Stimulated activated CD4-positive, alpha-beta T cell treated with anti-CD3 and anti-CD28 coated beads, Interleukin-1b, Interleukin-23, amount 100 ng/mL, for 48 hours (primary cell): ENCODE measurements at places on chromosomes 3 and 15.

DNA sequence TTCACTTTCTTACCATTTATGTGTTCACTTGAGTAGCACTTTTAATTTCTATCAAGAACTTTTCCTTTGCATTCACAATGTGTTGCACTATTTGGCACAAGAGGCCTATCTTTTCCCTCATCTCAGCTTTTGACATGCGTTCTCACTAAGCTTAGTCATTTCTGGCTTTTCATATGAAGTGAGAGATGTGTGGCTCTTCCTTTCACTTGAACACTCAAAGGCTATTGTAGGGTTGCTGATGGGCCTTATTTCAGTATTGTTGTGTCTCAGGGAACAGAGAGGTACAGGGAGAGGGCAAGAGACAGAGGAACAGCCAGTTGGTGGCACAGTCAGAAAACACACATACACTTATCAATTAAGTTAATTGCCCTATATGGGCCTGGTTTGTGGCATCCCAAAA is 127.4 kb upstream of the MLF1 start:
- DNase-seq: no peak

DNA sequence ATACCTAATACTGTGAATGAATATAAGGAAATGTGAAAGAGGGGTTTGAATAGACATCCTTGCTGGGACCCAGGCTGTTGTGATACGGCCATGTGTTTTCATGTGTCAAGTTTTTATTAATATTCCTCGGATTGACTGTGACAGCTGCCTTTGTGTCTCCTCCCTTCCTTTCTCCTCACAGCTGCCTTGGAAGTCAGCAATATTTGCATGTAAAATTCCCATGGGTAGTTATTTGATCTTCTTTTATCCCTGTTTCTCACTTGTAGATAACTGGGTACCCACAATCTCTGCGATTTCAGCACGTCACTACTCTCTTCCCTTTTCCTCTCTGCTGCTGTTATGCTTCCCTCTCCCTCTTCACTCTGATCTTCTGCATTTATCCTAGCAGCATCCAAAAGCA is 9.4 kb downstream of the GPR156 start:
- no peak for DNase-seq

- DNase-seq: no peak
Observed at GRCh38 chr3:51371943-51372557, 13.0 kb upstream of the MANF start.

DNA sequence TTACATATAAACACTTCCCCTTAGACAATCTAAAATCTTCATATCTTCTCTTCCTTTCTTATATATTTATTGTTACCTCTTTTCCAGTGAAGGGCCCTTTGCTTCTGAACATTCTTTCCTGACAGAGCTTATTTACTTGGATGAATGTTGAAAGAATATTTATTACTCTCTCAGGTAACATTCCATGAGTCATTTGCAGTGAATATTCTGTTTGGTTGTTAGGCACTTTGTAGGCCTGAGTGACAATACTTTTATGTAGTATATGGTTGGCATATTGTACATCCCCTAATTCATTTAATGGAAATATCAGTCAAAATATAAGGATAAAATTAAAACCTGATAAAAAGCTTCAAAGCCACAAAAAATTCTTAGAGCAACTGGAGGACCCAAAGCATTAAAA is 260.9 kb upstream of the KCNMB2 start:
- DNase-seq: no peak

GRCh38 chr15:58424722-58425121 is 7.1 kb upstream of the LIPC start:
- DNase-seq: no peak

- DNase-seq: no peak
Observed at GRCh38 chr15:36495456-36495991, 83.9 kb upstream of the CDIN1 start.

- no peak for DNase-seq
Observed at GRCh38 chr15:75545064-75545463, 34.1 kb downstream of the PTPN9 start.

DNA sequence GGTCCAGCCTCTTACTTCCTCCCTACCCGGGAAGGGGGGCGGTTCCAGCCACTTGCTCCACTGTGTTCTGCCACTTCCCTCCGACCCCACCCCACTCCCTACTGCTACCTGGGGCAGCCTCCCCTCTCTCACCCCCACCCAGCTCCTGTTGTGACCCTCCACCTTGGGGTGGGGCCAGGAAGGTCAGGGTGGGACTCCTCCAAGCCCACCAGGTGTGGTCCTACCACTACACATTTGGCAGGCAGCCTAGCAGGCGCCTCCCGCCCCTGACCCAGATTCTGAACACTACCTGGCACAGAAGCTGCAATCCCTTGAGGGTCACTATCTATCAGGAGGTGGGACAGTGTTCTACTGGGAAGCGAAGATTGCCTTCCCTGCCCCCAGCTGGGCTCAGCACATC is 13.7 kb upstream of the RAF1 start:
- no peak for DNase-seq

GRCh38 chr15:43370310-43370974 is 401 bp downstream of the ZSCAN29 start:
- DNase-seq: peak; percentile 9

DNA sequence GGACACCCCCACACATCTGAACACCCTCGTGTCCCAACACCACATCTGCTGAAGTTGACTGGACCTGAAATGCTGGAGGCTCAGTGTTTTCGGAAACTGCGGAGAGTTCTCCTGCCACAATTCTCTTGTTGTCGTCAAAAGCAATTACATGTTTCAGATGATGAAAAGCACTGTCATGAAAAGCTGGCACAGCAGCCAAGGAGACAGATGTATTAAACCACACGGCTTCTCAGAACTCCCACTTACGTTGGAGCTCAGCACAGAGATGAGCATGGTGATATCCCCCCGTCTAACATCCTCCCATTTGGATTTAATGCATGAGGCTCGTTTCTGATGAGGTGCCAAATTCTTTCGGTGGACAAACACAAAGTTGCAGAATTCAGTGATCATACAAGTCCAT is 180.1 kb downstream of the RORA start:
- no peak for DNase-seq

DNA sequence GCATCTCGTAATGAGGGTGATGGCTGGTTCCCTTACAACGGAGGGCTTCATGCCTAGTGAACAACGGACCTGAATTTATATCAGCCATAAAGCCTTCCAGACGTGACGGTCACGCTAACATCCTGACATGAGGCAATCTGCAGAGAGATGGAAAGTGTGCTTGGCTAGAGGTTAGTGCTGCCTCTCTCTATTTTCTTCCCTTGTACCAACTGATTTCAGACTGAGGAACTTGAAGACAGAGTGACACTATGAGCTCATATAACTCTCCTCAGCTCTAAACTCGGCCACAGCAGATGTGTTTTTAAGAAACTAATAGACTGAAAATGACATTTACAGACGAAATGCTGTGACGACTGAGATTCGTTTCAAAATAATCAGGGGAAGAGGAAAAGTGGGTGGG is 122.4 kb downstream of the XXYLT1 start:
- no peak for DNase-seq

GRCh38 chr15:78102741-78103140 is 10.4 kb downstream of the SH2D7 start:
- no peak for DNase-seq

GRCh38 chr3:44970926-44971490 is 5.0 kb downstream of the ZDHHC3 start:
- DNase-seq: no peak

- DNase-seq: no peak
Observed at GRCh38 chr3:129845956-129846355, 47.6 kb downstream of the TMCC1 start.

DNA sequence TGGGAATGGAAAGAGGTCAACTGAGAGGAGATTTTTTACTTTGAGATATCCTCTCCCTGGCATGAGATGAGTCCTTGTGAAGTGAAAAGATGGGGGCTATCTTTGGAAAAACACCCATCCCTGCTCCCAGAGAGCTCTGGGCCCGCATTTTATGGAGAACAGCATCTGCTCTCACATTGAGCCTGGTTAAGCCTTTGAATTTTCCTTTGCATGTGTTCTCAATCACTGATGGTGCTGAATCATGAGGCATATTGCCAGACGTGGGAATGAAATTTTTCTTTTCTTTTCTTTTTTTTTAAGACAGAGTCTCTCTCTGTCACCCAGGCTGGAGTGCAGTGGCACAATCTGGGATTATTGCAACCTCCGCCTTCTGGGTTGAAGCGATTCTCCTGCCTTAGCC is 24.4 kb downstream of the TMEM45A start:
- DNase-seq: no peak

DNA sequence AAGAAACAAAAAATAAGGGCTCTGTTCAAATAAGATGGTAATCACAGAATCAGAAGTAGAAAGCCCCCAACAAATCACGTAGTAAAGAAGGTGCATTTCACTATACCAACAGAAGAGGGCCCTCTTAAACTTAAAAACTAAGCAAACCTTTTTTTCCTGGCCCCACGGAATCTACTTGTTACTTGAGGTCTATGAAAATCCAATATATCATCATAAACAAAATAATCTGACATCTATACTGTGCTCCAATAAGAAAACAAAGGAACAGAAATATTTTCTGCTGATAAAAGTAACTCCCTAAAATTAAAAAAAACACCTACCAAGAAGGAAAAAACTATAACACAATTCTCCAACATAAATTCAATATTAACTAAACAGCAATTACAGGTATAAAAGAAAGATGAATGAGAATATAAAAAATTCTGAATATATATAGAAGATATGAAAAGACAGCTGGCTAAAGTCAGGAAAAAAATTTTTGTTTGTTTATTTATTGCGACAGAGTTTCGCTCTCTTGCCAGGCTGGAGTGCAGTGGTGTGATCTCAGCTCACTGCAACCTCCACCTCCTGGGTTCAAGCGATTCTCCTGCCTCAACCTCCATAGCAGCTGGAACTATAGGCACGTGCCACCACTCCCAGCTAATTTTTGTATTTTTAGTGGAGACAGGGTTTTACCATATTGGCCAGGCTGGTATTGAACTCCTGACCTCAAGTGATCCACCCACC is 81.8 kb downstream of the CLASP2 start:
- DNase-seq: no peak

DNA sequence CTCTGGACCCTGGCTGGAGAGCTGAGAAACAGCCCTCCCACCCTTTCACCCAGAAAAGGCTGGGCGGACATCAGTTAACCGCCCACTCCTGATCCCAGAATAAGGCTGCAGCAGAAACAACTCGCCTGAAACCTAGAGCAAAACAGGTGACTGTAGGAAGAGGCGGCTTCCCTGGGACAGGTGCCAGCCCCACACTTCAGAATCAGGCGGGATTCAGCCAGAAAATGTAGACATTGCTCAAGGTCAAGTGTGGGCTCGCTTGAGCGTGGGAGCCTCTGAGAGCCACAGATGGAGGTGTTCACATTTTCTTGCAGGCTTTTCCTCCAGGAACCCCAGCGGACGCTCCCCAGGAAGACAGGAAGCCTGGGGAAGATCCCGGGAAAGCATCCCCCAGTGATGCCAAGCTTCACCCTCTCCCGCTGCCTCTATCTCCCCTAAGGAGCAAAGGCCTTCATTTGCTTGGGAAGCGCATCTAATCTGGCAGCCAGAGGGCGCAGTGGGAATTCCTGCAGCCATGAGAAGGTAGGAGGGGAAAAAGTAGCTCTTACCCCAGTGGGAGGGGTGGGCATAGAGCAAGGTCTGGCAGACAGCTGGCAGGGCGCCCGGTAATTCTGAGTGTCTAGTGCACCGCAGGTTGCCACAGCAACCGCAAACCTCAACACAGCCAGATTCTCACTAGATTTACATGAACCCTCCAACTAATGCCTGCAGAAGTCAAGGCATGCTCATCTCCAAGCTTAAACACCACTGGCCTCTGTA is 77.7 kb downstream of the OCA2 start:
- peak; percentile 33 for DNase-seq

- DNase-seq: no peak
Observed at GRCh38 chr15:23067416-23067815, 28.0 kb upstream of the TUBGCP5 start.

GRCh38 chr3:110324171-110324705 is 747.4 kb upstream of the NECTIN3 start:
- DNase-seq: no peak

- peak; percentile 44 for DNase-seq
Observed at GRCh38 chr3:111761309-111761795, 97.7 kb upstream of the PHLDB2 start.

DNA sequence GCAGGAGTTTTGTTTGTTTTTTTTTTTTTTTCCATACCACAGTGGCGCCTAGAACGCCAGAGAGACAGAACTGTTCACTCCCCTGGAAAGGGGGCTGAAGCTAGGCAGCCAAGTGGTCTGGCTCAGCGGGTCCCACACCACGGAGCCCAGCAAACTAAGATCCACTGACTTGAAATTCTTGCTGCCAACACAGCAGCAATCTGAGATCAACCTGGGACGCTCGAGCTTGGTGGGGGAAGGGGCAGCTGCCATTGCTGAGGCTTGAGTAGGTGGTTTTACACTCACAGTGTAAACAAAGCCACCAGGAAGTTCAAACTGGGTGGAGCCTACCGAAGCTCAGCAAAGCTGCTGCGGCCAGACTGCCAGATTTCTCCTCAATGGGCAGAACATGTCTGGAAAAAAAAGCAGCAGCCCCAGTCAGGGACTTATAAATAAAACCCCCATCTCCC is 29.8 kb downstream of the SPICE1 start:
- no peak for DNase-seq

GRCh38 chr3:165194511-165195240 is 1.5 kb downstream of the SLITRK3 start:
- no peak for DNase-seq

- DNase-seq: no peak
Observed at GRCh38 chr3:30320392-30320791, 286.0 kb upstream of the TGFBR2 start.

DNA sequence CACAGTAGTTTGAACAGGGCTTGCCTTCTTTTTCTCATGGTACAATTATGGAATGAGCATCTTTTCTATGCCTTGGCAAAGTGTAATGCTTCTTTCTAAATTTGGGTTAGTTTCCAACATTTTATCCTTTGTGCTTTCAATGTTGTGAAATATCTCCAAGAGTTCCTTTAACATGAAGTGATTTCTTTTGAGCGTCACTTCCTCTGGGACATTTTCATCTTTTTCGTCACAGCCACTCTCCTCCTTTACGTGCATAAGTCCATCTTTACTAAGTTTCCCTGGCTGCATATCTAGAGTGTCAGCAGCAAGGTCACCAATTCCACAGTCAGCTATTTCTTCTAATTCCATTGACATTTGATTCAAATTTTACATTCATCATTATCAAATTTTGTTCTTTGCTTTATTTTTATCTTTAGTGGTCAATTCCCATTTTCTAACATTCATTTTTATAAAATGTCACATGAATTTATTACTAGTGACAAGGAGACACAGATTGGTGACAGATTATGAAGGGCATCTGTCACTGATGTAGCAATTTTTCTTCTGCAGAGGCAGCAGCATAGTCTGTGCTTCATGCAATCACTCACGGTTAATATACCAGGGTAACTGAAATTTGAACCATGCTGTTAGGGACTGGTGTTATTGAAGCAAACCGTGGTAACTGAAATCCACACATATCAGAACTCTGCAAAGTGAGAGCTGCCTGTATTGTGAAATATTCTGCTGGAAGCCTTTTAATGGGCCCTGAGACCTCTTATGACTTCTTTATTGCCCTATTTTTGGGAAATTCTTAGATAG is 126.5 kb upstream of the THBS1 start:
- DNase-seq: no peak
